ENCODE measurements at places on chromosomes 3 and 15.

DNA sequence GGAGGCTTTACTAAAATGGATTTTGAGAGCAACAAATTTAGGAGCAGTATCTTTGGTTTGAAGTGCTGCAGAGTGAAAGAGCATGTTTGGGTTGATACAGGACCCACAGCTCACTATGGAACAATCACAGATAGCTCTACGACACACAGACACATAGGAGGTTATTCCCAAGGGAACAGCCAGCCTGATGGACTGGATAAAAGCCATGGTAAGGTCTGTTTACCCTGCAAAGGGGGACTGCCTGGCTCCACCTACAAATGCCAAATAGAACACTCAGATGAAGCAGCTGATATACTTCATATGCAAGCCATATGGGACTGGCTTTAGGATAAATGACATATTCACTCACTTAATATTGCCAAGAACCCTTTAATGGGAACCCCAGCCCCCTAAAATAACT, 75.4 kb downstream of the CDC25A start:
- DNase-seq = no peak

DNA sequence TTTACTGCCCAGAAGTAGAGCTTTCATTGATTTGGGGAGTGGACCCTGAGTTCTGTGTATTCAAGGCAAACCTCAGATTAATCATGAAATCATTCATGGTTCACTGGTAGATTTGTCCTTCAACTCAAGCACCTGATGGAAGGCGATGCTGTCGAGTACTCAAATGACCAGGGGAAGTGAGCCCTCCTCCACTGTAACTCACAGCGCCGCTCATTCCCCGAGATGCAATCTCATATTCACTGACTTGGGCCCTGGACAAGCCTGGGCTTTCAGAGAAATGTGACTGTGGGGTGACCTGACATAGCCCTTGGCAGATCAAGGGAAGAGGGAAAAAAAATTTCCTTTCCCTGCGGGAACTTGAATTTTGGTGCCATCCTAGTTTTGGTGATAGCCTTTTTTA, 156.7 kb upstream of the BHLHE40 start:
- no peak for DNase-seq

DNA sequence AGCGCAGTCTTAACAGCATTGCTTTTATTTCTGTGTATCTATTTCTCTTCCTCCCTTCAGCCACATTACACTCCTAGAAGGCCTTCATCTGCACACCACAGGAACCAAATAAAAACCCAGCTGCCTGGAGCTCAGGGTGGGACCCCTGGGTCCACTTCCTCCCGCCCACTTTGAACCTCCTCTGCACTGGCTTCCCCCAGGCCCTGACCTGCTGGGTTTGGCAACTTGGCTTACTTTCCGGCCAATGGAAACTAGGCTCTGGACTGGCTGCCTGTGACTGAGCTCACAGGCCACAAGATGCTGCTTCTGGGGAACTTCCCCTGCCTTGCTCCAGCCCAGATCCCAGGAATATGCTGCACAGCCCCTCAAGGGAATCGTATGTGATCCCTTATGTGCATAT, 89.8 kb downstream of the SEMA5B start:
- no peak for DNase-seq

GRCh38 chr15:62742409-62743171, 300.0 kb upstream of the TPM1 start:
- peak; percentile 7 for DNase-seq

DNA sequence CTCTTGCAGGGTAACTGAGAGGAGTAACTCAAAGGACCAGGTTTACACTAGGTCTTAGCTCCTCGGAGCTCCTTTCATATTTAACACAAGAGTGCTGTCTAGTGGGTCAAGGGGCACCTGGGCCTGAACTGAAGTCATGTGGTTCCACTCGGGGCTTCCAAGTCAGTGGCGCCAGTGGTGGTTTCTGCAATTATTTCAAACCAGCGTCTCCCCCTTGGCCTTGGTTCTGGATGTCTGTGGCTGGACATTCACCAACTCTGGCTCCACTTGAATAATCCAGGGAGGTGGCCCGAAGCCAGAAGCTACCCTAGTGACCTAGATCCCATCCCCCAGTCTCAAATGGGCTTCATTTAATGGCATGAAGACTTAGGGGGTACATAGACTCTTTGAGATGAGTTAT, 144.3 kb upstream of the ADAMTS9 start:
- DNase-seq = no peak

DNA sequence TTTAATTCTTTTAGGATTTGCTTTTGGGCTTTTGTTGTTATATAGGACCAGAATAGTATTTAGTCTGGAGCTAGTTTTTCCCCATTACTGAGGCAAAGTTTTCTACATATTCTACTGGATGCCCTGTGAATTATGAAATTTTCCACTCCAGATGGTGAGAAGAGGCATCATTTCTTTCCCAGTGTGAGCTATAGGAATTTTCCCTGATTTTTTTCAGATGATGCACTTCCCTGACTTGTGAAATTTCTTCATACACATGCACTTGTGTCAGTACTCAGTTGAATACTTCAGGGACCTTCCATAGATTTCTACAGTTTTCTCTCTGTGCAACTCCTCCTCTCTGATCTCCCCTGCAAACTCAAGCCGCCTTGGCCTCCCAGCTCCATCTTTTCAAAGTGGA, 73.7 kb upstream of the SLCO2A1 start:
- DNase-seq = no peak

GRCh38 chr3:129378949-129379348, 49.5 kb downstream of the EFCAB12 start:
- DNase-seq = no peak

GRCh38 chr3:117010318-117010717, 300.7 kb downstream of the TUSC7 start:
- DNase-seq = no peak

- DNase-seq = no peak
Observed at GRCh38 chr3:128282380-128283196, 129.3 kb downstream of the EEFSEC start.

DNA sequence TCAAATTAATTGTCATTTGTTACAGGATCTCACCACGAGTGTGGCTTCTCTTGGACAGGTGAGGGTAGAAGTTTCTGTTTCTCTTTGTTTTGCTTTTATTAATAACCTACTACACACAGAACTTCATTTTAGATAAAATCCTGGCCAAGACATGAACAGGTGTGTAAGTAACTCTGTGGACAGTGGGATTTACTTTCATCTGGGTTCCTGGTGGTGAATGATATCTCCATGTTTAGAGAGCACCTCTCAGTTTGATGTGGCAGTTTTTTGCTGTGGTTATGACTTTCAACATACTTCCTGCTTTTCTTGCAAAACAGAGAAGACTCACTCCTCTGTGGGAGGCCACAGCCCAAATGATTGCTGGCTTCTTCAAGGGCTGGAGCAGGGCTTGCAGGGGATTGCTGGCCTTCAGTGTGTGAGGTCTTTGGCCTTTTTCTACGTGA, 71.1 kb upstream of the XCR1 start:
- no peak for DNase-seq

GRCh38 chr3:197260491-197261163, 37.8 kb downstream of the DLG1 start:
- no peak for DNase-seq

DNA sequence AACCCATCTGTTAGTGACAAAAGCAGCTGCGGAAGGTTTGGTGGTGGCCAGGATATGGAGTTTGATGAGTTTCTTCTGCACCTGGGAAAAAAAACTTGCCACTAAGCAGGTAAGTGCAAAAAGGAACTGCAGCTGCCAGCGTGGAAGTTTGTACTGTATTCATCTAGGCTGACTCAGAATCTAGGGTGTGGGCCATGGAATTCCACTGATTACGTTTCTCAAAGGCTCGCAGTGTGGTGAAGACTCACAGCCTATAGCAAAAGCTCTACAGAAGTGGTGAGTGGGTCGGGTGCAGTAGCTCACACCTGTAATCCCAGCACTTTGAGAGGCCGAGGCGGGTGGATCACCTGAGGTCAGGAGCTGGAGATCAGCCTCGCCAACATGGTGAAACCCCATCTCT, 334.6 kb upstream of the GRM7 start:
- no peak for DNase-seq

DNA sequence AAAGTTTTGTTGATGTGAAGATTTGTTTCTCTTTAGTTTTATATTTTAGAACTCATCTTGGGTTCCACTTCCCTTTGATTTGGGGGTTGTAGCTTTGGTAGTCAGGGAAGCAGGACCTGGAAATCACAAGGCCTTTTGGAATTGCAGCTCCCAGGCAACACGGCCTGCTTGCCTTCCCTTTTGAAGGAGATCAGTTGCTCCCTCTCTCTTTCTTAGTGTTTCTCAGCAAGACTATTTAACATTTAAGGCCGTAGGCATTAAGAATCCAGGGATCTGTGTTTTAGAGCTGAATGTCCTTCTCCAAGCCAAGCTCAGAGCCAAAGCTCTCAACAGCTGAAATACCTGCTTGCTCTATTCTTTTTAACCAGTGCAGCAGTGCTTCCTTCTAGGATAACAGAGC, 310.3 kb downstream of the PTPRG start:
- DNase-seq = no peak

GRCh38 chr15:91214675-91215590, 114.9 kb downstream of the SV2B start:
- no peak for DNase-seq

DNA sequence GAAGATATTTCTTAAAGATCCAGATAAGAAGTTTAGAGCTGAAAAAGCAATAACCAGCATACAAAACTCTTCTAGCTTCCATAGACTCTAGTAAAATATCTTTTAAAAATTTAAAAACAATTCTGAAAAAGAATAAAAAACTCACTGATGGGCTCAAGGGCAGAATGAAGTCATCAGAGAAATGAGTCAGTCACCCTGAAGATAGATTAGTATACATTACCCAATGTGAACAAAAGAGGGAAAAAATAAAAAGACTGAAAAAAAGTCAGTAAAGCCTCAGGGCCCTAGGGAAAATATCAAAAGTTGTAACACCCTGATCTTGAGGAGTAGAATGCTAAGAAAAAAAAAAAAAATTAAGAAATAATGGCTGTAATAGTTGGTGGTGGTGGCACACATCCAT, 11.4 kb downstream of the DET1 start:
- no peak for DNase-seq

DNA sequence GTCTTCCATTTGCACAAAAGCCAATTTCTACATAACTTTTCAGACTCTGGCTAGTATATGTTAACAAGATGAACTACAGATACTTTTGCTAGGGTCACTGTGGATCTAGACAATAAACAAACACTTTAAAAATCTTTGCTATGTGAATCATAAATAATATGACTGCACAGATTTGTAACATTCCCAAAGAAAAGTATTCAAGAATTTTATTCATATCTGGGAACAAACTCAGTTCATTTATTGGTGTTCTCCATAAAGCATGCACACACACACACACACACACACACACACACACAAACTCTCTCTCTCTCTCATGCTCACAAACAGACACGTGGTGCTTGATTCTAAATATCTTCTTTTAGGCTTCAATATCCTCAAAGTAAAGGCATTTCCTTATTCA, 18.8 kb upstream of the THRB start:
- DNase-seq = no peak

DNA sequence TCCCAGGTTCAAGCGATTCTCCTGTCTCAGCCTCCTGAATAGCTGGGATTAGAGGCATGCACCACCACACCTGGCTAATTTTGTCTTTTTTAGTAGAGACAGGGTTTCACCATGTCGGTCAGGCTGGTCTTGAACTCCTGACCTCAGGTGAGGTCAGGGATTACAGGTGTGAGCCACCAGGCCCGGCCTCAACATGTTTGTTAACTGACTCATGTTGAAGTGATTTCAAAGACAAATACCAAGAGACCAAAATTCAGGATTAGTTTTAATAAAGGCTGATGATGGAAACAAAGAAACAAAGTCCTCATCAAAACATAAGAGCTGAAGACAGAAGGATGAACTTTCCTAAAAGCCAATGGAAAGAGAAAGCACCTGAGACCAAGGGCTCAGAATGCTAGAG, 36.5 kb downstream of the SLC12A6 start:
- DNase-seq = no peak

- no peak for DNase-seq
Observed at GRCh38 chr15:66670762-66671580, 31.1 kb upstream of the SMAD6 start.
